Left cardiac atrium (tissue), 4 donors: ENCODE measurements at places on chromosomes 16 and 17. TPM values are rescaled to one million over a fixed set of nuclear protein-coding genes. Genes with fewer than 3 reads are reported as not detected.

Gene TAC4
- not detected for total RNA-seq

GRCh38 chr17:77475016-77475976 lies 334.5 kb downstream of the SEC14L1 start:
- DNase-seq, result peak; percentile 16

- DNase-seq, result peak; percentile 8
Measured at GRCh38 chr16:88356124-88356726, 26.5 kb upstream of the ZNF469 start.

DNA sequence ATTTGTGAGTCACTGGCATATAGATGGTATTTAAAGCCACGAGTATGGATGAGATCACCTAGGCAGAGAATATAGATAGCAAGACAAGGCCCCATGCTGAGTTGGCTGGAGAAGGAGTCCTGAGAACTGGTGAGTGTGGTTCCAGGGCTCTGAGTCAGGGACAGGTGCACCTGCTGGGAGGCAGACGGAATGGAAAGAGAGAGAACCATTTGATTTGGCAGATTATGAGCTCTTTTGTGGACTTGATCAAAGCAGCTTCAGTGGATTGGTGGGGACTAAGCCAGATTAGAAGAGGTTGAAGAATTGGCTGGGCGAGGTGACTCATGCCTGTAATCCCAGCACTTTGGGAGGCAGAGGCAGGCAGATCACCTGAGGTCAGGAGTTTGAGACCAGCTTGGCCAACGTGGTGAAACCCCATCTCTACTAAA lies 4.3 kb upstream of the C16orf92 start:
- peak; percentile 1 for DNase-seq

- no peak for DNase-seq
Measured at GRCh38 chr17:42394838-42395237, 6.6 kb upstream of the STAT3 start.
